ENCODE measurements at places on chromosomes 4 and X.

DNA sequence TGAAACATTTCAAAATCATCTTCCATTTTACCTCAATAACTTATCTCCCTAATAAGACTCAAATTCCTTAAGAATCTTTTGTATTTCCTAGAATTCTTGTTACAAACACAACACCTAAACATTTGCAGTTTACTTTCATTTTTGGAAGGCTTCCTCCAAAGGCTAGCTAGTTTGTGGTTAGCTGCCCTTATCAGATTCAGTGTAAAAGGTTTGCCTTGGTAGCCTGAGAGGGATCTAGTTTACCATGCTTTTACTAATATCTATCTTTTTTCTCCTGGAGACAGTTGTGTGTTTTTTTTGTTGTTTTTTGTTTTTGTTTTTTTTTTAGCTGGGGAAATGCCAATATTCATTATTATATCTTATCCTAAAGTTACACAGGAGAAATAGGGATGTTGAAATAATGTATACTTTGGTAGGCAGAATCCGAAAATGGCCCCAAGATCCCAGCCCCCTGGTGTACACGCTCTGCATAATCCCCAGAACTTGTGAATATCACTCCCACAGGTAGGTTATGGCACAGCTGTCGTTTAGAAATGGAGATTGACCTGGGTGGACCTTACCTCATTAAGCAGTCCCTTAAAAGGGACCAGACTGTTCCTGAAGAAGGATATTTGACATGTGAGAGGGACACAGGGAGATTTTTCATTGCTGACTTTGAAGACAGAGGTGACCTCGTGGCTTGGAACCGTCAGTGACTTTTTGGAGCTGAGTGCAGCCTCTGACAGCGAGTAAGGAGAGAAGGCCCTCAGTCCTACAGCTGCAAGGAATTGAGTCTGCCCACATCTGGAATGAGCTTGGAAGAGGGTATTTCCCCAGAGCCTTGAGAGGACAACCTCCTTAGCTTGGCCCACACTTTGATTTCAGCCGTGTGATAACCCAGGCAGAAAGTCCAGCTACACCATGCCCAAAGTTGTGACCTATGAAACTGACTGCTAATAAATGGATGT, 33.4 kb downstream of the SEPTIN11 start:
- DNase-seq: no peak
- peak overlapping the region; percentile 51 for H3K27ac ChIP-seq
- peak overlapping the region; percentile 45 for H3K4me3 ChIP-seq
- no peaks in the 10 kb centered on the region for H3K27me3 ChIP-seq
- peaks cover 68% of the 10 kb centered on the region for H3K4me1 ChIP-seq

GRCh38 chrX:106286053-106286650, 118.0 kb downstream of the PWWP3B start:
- H3K4me1 ChIP-seq: no peaks in the 10 kb centered on the region
- H3K27me3 ChIP-seq: no peaks in the 10 kb centered on the region
- no peak for DNase-seq
- no peaks in the 10 kb centered on the region for H3K36me3 ChIP-seq
- no peak overlapping the region for H3K27ac ChIP-seq

DNA sequence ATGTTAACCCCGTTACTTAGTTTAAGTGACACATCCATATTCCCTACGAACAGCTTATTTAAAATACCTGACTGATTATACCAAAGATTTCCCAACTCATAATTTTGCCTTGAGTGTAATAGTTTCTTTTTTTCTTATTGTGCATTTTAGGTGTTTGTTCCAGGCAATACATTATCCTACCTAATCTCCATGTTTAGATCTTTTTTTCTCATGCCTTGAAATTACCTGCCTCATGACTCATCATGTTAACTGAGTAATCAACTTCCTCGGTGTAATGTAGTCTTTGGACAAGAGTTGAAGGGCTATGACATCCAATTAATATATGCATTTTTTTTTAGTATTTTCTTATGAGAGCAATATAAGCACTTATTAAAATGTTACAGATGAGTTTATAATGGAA, 228.7 kb upstream of the ANKRD50 start:
- no peak for DNase-seq
- H3K4me1 ChIP-seq: no peaks in the 10 kb centered on the region
- no peaks in the 10 kb centered on the region for H3K27me3 ChIP-seq
- H3K36me3 ChIP-seq: no peaks in the 10 kb centered on the region
- no peak overlapping the region for H3K27ac ChIP-seq

DNA sequence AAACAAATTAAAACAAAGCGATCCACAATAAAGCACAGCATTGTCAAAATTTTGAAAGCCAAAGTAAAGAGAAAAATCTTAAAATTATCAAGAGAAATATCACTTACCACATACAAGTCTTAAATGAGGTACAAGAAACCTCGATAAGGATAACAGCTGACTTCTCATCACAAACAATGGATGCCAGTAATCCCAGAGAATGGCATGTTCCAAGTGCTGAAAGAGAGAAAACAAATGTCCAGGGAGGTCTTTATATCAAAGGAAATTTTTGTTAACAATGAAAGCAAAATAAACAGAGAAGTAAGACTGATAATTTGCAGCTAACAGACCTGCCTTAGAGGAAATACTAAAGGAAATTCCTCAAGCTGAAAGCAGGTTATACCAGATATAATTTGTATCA, 460.4 kb upstream of the HS3ST1 start:
- H3K4me1 ChIP-seq: no peaks in the 10 kb centered on the region
- H3K36me3 ChIP-seq: no peaks in the 10 kb centered on the region
- DNase-seq: no peak
- H3K4me3 ChIP-seq: no peak overlapping the region
- H3K27me3 ChIP-seq: no peaks in the 10 kb centered on the region

DNA sequence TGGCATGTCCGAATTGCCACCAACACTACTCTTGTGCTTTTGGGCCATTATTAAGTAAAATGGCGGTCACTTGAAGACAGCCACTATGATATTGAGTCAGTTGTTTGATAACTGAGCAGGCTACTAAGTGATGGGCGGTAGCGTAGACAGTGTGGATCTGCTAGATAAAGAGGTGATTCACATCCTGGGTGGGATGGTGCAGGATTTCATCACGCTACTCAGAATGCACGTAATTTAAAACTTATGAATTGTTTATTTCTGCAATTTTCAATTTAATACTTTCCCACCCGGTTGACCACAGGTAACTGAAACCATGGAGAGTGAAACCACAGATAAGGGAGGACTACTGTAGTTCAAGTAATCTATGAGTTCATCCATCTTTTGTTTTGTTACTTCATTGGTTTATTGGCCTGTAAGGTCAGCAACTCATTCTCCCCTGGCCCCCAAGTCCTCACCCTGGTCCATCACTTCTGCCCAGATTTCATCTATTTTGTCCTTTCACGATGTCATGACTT, 2.9 kb downstream of the ARAF start:
- DNase-seq: no peak
- H3K27me3 ChIP-seq: no peaks in the 10 kb centered on the region

GRCh38 chrX:22340022-22340616, 67.4 kb downstream of the CBLL2 start:
- DNase-seq: no peak
- H3K4me3 ChIP-seq: no peak overlapping the region
- H3K36me3 ChIP-seq: no peaks in the 10 kb centered on the region
- no peaks in the 10 kb centered on the region for H3K27me3 ChIP-seq
- H3K4me1 ChIP-seq: no peaks in the 10 kb centered on the region

GRCh38 chr4:6132716-6133115, 67.6 kb downstream of the JAKMIP1 start:
- H3K4me3 ChIP-seq: no peak overlapping the region
- peaks cover 12% of the 10 kb centered on the region for H3K4me1 ChIP-seq
- H3K27ac ChIP-seq: peak overlapping the region; percentile 11
